T-helper 17 cell (primary cell): ENCODE measurements at places on chromosomes 16 and 17. TPM values are rescaled to one million over a fixed set of nuclear protein-coding genes. Genes with fewer than 3 reads are reported as not detected.

The MRPS23 gene
- total RNA-seq = 16.6 TPM

The TRIM47 gene
- total RNA-seq = 9.4 TPM

The ITGB4 gene
- total RNA-seq = 0.72 TPM

The MYOCD gene
- total RNA-seq = not detected

The TBC1D3K gene
- not detected for total RNA-seq

The MT1H gene
- not detected for total RNA-seq

The BLMH gene
- total RNA-seq = 50.9 TPM

The SLC47A2 gene
- total RNA-seq = not detected

The SLC9A5 gene
- 1.4 TPM for total RNA-seq

The ZSCAN10 gene
- 0.12 TPM for total RNA-seq

The KRTAP3-1 gene
- not detected for total RNA-seq

The CES3 gene
- 0.63 TPM for total RNA-seq

The ZP2 gene
- not detected for total RNA-seq

The PRSS36 gene
- total RNA-seq = 0.47 TPM

The KRT32 gene
- total RNA-seq = not detected

The FOXN1 gene
- total RNA-seq = not detected

The SMPD3 gene
- 0.70 TPM for total RNA-seq

The NAGS gene
- 0.21 TPM for total RNA-seq

The KRT20 gene
- total RNA-seq = not detected

The NPW gene
- not detected for total RNA-seq

The CACNG3 gene
- total RNA-seq = not detected

The SLC5A11 gene
- total RNA-seq = not detected

The CNGB1 gene
- total RNA-seq = not detected

The MT1A gene
- not detected for total RNA-seq

The CXCL16 gene
- total RNA-seq = 15.3 TPM

The BAHCC1 gene
- 0.22 TPM for total RNA-seq

The DOC2A gene
- total RNA-seq = not detected

The CBX8 gene
- total RNA-seq = 2.5 TPM

The GJD3 gene
- not detected for total RNA-seq

The GAST gene
- total RNA-seq = not detected

The MRPL10 gene
- 90.2 TPM for total RNA-seq

The CCL4 gene
- 2.4 TPM for total RNA-seq

The HOXB1 gene
- total RNA-seq = not detected

The ELMO3 gene
- total RNA-seq = 2.4 TPM

The SLC22A31 gene
- 0.52 TPM for total RNA-seq

The COQ7 gene
- total RNA-seq = 13.7 TPM

The TMEM204 gene
- total RNA-seq = 23.4 TPM

The TBC1D3I gene
- total RNA-seq = 0.67 TPM

The VMO1 gene
- not detected for total RNA-seq

The TMEM94 gene
- 70.1 TPM for total RNA-seq

The PPP1R27 gene
- total RNA-seq = not detected

The TBC1D3B gene
- total RNA-seq = 3.5 TPM

The KRT15 gene
- not detected for total RNA-seq
